ENCODE measurements at places on chromosomes 3 and 15. TPM values are rescaled to one million over a fixed set of nuclear protein-coding genes. Genes with fewer than 3 reads are reported as not detected.

PIGX gene
- 31.5 TPM for total RNA-seq

TNFSF10 gene
- 6.8 TPM for total RNA-seq

DGKG gene
- 0.06 TPM for total RNA-seq

WDR49 gene
- total RNA-seq = not detected

TPM1 gene
- total RNA-seq = 19.7 TPM

TEX55 gene
- not detected for total RNA-seq

OR5K2 gene
- not detected for total RNA-seq

CP gene
- not detected for total RNA-seq

PLS1 gene
- total RNA-seq = 7.2 TPM

TIGIT gene
- total RNA-seq = 2.3 TPM

CTDSPL gene
- not detected for total RNA-seq

CHRNA7 gene
- total RNA-seq = not detected

RTP4 gene
- total RNA-seq = not detected

- no peak for DNase-seq
These were observed 95.7 kb downstream of the KCNMB2 start for GRCh38 chr3:178631950-178632349.

DNA sequence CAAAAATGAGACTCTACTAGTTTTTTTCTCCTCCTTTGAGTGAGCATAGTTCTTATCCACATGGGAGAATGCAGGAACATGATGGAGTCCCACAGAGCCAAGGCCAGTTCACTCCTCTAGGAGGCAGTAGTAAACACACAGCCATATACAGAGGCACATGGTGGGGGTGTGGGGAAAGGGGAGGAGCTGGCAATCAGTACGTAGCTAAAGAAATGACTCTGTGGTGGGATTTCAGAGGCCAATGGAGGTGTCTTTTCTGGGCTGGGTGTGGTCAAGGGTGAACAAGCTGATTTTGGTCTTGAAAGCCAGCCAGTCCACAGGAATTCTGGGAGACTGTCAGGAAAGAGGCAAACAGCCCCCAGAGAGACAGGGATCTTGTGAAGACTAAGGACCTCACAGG, 6.6 kb upstream of the RAB11A start:
- DNase-seq = peak; percentile 78

GRCh38 chr15:82647045-82647834, at the start of gene CPEB1:
Gene CPEB1, minus strand, starts transcription at chr15:82647363. Its CDS starts 18,904 bp downstream, at chr15:82628459.
- no peak for DNase-seq

GRCh38 chr3:74004386-74004785, 379.6 kb upstream of the PDZRN3 start:
- DNase-seq = no peak

DNA sequence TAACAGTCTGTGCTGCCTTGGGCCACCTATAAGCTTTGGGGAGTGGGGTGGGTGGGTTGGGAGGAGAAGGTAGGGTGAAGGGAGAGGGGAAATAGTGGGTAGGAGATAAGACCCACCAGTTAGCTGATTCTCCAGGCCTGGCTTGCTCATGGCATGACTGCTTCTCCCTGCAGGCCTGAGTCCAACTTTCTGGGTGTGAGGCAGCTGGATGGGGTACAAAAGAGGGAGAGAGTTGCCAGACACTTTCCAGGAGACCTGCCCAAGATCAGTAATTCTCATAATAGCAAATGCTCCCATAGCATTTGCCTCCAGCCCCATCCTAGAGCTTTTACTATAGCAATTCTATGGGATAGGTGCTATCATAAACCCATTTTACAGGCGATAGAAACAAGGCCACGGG, 7.7 kb downstream of the CGNL1 start:
- no peak for DNase-seq

DNA sequence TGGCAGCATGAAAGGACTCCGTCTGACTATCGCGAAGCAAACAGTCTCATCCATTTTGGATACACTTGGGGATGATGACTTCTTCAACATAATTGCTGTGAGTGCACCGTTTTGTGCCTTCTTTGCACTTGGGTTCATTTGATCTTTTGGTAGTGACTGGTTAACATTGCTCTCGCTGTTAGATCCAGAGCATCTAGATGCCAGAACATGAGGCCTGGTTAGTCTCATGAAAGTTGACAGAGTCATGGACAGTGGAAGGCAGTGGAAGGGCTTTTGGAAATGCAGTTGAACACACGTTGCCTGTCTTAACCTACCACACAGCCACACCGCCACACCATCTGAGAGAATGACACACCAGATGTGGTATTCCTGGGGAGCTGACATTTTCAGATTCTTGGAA, 357.9 kb downstream of the LRTM1 start:
- DNase-seq = no peak

GRCh38 chr15:85761635-85762034, 33.1 kb downstream of the KLHL25 start:
- DNase-seq = no peak

DNA sequence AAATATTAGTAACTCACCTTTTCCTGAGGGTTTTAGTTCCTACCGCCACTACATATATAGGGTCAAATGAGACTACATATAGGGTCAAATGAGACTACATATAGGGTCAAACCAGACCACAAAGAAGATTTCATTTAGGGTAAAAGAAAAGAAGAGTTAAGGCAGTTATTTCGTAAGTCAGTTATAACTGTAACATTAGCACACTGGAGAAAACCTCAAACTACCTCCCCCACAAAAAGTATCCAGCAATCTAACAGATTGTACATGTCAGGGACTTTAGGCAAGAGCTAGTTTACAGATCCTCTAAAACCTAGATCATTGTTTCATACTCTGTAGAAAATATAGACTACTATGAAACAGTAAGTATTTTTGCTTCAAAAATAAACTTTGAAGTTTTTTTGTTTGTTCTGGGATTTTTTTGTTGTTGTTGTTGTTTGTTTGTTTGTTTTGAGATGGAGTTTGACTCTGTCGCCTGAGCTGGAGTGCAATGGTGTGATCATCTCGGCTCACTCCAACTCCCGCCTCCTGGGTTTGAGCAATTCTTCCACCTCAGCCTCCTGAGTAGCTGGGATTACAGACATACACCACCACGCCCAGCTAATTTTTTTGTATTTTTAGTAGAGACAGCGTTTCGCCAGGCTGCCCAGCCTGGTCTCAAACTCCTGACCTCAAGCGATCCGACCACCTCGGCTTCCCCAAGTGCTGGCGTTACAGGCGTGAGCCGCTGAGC, 92.4 kb upstream of the CGNL1 start:
- peak; percentile 18 for DNase-seq

- DNase-seq = no peak
These were observed 212.8 kb upstream of the C2CD4B start for GRCh38 chr15:62377736-62378480.

- no peak for DNase-seq
These were observed 227.7 kb upstream of the ST8SIA2 start for GRCh38 chr15:92166029-92166428.

GRCh38 chr3:134029734-134030378, at the start of gene SLCO2A1:
Gene SLCO2A1, minus strand, starts transcription at chr3:134029925. Its CDS starts 123 bp downstream, at chr3:134029802.
- no peak for DNase-seq

- no peak for DNase-seq
These were observed 17.7 kb downstream of the FOXB1 start for GRCh38 chr15:60021589-60022378.

- no peak for DNase-seq
These were observed 106.4 kb upstream of the RPL32 start for GRCh38 chr3:12947504-12948369.

- DNase-seq = peak; percentile 18
These were observed 268.5 kb downstream of the WNT5A start for GRCh38 chr3:55218577-55218976.

DNA sequence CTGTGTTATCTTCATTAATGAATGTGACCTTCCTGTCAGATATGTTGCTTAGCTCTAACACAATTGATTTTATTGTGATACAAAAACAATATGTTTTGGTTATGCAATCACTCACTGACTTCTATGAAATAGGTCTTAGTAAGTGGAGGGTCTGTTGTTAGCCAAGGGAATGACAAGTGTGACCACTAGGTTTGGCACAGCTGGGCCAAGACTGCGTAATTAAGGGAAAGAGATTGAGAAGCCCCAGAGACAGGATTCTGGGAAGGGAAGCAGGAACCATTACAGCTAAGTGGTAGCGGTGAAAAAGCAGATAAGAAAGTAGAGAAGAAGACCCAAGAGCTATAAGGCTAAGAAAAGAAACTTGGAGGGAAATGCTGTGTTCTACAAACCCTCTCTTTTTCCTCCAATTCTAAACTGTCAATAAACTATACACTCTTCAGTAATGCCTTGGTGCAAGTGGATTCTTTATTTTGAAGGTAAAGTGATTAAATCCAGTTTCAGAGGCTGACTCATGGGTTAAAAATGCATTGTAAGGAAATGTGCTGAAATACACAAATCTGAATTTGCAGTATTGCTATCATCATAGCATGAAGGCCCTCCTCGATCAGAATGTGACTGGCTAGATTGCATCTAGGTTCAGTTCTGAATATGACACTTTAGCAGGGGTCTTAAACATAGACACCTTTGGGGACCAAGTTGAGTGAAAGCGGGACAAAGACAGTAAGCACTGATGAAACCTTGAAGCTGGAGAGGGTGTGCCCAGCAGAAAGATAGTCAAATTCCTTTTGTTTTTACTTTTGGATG, 26.1 kb downstream of the KCNMB2 start:
- no peak for DNase-seq

GRCh38 chr15:90451053-90451850, 63.2 kb downstream of the IQGAP1 start:
- DNase-seq = no peak

GRCh38 chr3:56144805-56145204, 323.5 kb downstream of the ERC2 start:
- no peak for DNase-seq

GRCh38 chr3:177710506-177710905, 513.2 kb upstream of the TBL1XR1 start:
- no peak for DNase-seq

- no peak for DNase-seq
These were observed 8.7 kb downstream of the HACD2 start for GRCh38 chr3:123576122-123576521.

GRCh38 chr15:78058401-78058935, 19.0 kb downstream of the TBC1D2B start:
- no peak for DNase-seq

DNA sequence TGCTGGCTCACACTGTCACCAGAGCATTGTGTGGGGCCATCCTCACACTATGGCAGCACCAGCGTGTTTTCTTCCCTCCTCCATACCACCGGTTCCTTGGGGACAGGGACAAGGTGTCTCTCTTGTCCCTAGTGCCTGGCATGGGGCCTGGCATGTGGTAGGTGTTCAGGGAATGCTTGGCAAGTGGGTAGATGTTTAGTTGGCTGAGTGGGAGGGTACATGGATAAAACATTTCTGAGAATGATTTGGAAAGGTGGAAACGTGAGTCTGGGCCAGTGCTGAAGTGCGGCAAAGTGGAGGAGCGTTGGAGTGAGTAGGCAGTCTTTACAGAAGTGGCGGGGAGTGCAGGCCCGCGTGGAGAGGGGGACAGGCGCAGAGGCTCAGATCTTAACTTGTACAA, 15.0 kb downstream of the SNAPC5 start:
- DNase-seq = no peak

GRCh38 chr15:66251065-66251789, 2.3 kb downstream of the MEGF11 start:
- no peak for DNase-seq

GRCh38 chr3:171508676-171509075, 48.5 kb upstream of the TNIK start:
- DNase-seq = no peak

GRCh38 chr3:150411546-150411945, 3.4 kb downstream of the TSC22D2 start:
- peak; percentile 2 for DNase-seq

DNA sequence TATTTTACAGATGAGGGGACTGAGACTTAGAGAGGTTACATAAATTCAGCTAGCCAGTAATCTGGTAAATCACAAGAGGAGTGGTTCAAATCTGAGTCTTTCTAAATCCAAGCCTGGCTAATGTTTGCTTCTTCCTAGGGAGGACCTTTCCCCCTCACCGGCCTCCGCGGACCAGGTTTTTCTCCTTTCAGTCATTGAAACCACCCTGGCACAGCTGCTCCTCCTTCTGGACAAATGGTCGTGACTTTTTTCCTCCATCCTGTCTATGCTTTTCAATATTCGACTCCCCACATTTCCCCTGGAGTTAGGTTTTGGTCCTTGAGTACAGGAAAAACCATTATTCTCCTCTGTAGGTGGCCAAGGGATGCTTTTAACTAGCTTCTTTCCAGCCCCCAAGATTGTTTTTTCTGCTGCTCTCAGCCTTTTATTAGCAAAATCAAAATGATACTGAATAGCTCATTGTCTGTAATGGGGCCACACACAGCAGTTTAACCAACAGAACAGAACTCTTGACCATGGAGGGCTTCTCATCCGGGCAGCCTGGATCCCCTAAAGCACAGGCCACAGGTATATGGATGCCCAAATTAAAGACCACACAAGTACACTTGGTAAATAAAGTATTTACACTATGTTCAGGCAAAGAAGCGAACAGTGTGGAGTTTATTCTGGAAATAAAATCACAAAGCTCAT, 85.9 kb upstream of the KLHL25 start:
- DNase-seq = no peak

DNA sequence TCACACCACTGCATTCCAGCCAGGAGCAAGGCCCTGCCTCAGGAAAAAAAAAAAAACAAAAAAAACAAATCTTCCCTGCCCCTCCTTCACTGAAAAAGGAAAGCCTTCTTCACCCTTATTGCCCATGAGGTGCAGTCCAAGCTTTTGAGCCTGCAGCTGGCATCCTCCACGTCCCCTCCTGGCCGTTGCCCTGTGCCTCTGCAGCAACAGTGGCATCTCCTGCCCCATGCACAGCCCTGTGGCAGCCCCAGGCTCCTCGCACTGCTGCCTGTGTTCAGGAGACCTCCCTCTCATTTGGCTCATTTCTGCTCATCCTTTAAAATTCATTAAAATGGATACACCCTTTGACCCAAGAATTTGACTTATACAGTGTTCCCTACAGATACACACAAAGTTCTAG, 72.7 kb upstream of the PLXNA1 start:
- DNase-seq = no peak
